Progenitor cell of endocrine pancreas (in vitro differentiated cells): ENCODE measurements at places on chromosomes 6 and 20.

GRCh38 chr6:116928677-116929076, 51.6 kb downstream of the RFX6 start:
- no peak for DNase-seq

DNA sequence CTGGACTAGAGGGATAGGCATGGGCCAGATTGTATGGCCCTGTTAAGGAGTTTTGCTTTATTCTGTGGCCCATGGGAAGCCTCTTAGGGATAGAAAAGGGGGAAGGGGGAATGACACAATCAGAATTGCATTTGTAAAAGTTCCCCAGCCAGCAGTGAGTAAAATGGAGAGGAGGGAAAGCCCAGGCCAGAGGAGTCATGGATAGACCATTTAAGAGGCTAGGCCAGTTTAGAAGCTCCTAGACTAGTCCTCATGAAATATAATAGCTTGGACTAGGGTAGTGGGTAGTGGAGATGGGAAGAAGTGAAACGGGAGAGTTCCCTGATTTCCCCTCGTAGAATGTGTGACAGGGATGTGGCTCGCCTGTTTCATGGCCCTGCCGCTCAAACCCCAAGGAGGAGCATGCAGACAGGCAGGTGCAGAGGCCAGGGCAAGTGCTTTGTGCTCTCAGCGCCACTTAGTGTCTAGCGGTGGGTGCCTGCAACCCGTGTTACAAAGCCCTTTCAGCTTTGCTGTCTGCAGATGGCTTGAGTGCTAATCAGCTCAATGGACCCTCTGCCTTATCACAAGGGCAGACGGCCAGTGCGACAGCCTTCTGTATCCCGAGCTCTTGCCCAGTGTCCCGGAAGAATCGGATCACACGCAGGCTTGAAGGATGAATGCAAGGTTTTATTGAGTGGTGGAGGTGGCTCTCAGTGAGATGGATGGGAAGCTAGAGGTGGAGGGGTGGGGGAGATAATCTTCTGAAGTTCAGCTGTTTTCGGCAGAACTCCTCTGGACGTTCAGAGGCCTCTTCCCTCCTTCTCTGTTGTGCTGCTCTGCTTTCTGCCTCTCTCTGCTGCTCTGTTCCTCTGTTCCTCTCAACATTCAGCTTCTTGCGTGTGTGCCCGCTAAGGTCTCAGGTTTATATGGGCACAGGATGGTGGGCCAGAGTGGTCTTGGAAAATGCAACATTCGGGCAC, 141.1 kb downstream of the CEP57L1 start:
- DNase-seq = peak; percentile 15

DNA sequence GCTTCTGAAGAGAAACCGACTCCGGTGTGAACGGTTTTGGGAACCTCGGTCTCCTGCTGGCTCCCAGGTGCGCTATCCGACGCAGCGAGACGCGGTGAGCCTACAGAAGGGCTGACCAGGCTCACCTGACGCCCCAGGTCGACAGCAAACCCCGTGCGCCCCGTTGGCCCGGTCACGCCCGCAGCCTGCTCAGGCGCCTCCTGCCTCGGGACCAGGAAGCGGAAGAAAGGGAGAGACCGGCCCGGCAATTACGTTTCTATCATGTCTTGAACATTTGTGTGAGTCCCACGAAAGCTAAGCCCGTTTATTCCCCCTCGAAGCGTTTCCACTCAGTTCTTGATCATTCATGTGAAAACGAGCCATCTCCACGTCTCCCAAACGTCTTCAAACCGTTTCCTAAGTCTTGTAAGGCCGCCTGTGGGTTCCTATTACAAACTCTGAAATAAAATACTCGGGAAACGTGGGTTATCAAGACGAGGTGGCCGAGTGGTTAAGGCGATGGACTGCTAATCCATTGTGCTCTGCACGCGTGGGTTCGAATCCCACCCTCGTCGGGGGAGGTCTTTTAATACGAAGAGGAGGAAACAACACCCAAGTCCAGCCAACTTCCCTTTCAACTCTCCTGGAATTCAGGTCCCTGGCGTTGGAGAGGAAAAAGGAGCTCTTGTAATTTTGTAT, 150.5 kb upstream of the PRSS16 start:
- peak; percentile 40 for DNase-seq

DNA sequence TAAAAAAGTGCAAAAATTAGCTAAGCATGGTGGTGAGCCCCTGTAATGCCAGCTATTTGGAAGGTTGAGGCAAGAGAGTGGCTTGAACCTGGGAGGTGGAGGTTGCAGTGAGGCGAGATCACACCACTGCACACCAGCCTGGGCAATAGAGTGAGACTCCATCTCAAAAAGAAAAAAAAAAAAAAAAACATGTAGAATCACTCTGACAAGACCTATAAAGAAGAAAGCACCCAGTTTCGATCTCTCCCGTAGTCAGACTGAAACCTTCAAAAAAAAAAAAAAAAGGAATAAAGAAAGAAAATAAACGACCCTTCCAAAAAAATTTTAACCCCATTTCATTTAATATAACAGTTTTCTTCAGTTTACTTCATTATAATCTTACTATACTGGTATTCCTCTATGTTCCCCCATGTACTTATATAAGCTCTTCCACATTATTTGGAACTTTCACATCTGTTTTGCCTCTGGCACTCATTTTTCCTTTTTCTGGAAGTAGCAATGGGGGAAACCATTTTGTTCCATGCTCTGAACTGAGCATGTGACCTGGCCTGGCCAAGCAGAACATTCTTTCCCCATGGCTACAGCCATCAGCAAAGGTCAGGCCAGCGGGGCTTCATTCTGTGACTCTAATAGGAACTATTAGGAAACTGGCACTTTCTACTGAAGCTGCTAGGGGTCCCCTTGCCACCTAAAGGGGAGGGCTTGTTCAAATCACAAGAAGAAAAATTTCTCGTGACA, 9.6 kb downstream of the SLC18B1 start:
- DNase-seq = no peak

DNA sequence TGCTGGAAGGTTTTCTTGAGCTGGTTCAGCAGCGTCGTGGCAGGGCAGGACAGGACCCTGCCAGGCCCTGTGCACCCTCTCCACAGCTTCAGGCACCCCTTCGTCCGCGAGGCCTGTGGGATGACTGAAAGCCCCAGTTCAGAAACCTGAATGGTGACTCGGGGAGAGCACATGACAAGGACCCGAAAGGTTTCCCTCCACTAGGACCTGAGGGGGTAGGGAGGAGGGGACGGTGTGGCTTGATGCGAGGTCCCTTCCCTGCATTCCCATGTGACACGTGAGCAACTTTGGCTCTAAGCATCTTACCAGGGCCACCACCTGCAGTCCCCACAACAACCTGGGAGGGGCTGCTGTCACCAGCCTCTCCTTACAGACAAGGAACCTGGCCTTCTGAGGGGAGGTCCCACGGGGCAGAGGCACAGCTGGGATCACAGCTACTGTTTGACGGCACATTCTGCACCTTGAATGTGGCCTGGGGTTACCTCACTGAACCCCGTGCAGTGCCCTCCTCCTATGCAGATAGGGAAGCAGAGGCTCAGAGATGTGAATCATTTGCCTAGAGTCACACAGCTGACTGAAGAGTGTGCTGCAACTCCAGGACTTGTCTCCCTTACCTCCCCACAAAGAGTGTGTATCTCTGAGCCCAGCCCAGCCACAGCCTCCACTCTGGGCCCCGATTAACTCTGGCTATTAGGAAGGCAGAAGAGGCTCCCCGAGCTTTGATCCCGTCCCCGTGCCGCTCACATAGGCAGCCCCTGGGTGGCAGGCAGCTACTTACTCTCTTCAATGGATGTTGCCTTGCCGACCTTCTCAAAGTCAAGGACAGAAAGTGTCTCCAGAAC, 84.6 kb downstream of the PTPN1 start:
- DNase-seq = no peak

GRCh38 chr6:26594730-26595632, 1.8 kb upstream of the ABT1 start:
- no peak for DNase-seq
